ENCODE measurements at places on chromosomes 2 and 18.

- DNase-seq: no peak
Measured at GRCh38 chr18:62328586-62329525, 3.7 kb downstream of the TNFRSF11A start.

- no peak for DNase-seq
Measured at GRCh38 chr2:158773121-158773520, 22.0 kb upstream of the DAPL1 start.

DNA sequence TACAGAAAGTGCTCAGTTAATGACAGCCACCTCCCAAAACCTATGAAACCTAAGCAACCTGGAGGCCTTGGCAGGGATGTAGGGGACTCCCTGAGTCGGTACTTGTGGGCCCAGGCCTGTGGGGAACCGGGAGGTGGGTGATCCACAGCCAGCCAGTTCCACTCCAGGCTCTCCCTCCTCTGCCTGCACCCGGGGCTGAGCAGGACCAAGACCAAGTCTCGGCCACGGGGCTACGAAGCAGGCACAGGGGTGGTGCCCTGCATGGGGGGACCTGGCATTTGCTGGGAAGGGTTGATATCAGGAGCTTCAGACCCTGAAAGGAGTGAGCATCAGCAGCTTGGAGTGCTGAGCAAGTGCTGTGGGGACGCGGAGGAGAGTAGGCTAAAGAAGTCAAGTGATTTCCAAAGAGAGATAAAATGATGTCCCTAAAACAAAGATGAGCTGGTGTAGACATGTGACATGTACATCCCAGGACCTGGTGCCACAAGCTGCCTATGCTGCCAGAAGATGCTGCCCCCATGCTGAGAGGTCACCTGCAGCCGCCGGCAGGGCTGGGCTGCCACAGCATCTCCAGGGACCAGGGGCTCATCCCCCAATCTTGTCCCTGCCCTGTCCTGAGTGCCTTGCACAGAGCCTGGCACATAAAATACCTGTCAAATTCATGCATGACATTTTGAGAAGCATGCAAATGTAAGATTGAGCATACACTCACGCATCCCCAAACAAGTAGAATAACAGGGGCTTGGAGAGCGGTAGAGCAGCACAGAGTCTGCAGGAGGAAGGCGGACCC is 21.5 kb downstream of the KCNIP3 start:
- no peak for DNase-seq

DNA sequence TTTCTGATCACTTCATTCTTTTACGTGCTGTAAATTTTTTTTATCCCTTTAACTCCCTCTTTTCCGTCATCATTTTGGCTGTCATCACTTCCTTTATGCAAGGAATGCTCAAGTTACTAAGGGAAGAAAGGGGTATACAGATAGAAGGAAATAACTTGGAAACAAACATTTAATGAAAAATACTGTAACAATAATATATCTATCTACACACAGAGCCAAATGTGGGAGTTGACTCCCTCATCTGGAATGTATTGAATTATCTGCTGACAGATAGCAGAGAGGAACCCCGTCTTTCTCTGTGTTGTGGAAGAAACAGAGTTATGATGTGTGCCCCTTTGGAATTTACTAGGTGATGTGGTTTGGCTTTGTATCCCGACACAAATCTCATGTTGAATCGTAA is 182.5 kb upstream of the NXPH2 start:
- no peak for DNase-seq

DNA sequence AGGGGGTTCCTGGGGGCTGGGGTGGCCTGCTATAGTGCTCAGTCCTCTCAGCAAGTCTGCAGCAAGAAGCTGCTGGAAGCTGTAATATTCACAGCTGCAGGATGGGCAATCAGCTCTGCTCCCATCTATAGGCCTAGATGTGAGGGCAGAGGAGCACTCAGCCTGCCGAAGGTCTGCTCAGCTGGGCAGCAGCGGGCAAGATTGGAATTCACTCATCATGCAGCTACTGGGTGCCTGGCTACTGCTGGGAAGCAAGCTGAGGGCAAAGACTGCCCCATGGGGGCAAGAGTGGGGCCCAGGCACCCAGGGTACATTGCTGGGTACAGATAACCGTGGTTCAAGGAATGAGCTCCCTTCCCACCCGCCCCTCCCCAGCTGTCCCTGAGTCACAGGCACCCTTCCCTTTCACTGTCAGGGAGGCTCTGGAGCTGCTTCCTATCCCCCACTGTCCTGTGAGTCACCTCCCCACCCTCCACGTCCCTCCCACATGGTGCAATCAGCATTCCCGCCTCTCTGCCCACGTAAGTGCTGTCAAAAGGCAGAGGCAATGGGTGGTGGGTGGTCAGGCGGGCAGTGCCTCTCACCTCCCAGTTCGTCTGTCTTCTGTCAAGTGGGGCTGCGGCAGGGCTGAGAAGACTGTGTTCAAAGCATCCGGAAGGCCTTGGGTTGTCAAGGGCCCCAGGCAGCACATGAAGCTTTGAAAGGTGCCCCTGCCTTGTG is 169.2 kb downstream of the TRIM43 start:
- DNase-seq: no peak

GRCh38 chr2:8249141-8249540 is 432.7 kb upstream of the ID2 start:
- no peak for DNase-seq

GRCh38 chr18:31102941-31103340 is 720 bp upstream of the DSC2 start:
- DNase-seq: no peak

DNA sequence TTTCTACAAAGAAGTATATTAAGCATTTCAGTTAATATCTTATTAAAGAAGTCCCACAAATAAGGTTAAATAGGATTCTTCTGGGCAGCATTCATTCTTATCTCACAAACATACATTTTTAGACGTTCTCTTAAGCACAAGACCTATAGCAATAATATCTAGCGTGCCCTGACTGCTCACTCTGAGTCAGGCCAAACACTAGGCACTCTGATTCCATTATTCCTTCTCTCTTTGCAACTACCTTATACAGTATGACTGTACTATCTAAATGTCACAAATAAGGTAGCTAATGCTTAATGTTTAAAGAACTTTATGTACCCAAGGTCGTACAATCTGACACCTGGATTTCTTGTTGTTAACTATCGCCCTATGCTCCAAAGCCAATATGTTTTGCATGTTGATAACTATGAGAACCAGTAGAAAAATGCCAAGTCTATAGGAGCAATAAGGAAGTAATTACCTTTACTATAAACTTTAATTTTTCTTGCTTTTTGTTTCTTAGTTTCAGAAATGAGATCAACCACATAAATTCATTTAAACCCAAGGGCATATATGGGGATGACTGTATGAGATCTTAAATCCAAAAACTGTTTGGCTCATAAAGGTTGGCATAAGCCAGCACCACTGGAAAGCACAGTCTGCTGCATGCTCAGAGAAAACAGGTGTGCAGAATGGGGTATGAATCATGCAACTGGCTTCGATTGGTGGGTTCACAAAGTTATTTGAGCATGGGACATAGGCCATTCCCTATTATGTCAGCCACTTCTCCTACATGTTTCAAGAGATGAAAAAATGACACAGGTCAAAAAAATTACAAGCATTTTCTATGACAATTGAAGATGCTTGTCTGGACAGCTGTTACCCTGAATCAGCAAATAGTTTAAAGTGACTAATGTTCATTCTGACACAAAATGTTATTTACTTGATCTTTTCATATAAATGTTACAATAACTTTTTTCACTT is 352.0 kb downstream of the IRS1 start:
- no peak for DNase-seq

DNA sequence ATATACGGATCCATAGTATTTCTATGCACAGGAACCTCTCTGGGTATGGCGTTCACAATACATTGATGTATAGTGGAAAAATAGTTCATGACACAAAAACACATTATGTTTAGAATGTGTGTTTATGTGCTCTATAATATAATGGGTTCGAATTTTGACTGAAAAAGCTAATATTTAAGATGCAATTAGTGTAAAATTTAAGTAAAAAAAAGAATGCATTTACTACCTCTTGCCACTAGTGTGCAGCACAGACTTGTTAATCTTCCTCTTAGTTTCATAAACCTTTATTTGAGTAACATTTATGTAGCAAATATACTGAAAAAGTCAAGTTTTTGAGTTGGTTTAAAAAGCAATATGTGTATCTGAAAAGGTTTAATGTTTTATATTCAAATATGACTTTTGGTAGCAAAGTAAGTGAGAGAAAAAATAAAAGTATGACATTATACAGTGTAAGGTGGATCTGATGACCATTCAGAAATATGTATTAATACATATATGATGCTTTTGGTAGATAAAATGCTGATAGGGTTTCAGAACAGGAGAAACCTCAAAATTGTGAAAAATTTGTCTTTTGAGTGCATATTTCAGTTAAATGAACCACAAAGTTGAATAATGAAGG is 49.4 kb downstream of the CCDC102B start:
- DNase-seq: no peak

DNA sequence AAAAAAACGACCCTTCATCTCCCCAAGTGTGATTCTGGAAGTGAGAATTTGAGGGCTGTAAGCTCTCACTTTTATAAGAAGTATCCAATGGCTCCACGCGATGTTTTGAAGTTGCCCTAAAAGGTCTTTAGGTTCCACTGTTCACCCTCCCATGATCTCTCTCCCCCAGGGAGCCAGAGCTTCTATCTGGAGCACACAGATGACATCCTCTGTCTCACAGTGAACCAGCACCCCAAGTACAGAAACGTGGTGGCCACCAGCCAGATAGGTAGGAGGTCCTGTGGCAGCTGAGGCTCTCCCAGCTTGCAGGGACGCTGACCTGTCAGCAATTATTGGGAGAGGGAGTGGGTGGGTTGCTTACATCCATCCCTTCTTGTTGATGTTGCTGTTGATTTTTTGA is 97.8 kb downstream of the RTN4 start:
- DNase-seq: no peak

DNA sequence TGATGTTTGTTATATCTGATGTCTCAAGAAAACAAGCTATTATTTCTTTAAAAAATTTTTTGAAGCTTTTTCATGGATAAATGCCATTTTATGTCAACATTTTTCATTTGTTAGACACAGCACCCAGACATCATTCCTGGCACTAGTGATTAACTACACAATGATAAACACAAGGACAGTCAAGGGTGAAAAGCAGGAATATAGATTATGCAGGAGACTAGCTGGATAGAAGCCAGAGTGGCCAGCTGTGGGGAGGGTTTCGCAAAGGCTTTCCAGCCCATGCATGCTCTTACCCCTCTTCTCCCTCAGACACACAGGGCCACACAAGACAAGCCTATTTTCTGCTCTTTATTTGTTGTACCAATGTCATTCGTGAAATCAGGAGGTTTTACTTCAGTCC is 127.1 kb upstream of the TTC39C start:
- no peak for DNase-seq

DNA sequence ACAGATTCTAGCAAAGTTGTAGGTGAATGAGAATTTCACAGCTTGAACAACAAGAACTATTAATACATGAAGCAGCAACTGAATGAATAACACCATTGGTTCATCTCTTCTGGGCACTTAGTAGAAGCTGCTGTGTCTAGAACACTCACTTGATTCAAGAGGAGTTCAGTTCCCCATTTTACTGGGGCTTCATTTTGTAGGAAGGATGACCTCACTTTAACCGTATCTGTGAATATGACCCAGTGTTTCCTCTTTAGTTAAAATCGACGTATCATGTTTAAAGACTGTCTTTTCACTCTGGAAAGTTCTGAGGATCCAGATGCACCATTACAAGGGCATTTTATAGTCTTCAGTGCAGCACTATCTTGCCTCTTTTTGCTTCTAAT is 47.8 kb downstream of the LRRTM1 start:
- DNase-seq: no peak

- DNase-seq: no peak
Measured at GRCh38 chr18:10768221-10768620, 242.4 kb downstream of the NAPG start.

DNA sequence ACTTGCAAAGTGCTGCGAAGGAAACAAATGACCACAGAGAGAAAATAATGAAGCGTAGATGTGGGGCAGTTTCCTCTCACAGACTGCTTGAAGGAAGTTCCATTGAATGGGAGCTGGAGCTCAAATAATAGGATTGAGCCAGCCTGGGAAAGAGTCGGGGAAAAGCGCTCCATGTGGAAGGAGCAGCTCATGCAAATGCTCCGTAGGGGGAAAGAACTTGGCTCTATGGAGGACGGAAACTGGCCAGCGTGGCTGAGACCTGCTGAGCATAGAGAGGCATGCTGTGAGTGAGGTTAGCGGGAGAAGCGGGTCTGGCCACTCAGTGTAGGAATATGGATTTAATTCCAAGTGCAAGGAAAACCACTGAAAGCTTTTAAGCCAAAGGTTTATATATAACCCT is 28.6 kb upstream of the VIT start:
- DNase-seq: no peak

DNA sequence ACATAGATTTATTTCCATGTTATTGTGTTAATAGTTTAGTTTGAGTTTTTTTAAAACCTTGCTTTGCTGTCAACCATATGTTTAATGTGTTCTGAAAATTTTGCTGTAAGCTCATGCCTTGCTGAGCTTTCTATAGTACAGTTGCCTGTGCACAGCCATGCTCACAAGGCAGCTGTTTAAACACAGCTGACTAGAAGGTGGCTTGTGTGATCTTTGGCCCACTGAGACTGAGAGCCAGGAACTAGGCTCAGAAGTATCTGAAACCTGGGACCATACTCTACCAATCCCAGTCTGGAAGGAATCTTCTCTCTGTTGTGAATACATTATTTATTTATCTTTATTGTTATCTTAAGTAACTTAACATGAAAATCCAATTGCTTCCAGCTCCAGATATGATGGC is 350.5 kb downstream of the KIAA1328 start:
- no peak for DNase-seq

DNA sequence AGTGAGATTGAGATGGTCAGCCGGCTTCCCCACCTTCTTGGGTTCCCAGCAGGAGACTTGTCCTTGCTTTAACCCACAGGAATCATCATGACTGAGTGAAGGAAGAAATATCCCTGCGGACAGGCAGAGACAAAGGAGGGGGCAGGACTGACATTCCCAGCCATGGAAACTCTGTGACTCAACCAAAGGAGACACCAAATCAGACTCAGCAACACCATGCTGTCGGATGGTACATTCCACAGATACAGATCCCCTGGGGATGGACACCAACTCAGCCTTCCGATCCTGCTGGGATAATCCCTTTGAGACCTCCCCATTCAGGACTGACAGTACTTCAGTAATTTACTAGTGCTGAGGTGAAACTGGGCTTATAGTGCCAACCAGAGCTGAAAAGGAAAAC is 518.3 kb downstream of the XIRP2 start:
- no peak for DNase-seq

- no peak for DNase-seq
Measured at GRCh38 chr2:27627963-27628766, 647 bp downstream of the CCDC121 start.

- DNase-seq: no peak
Measured at GRCh38 chr2:47266939-47267710, 112.0 kb upstream of the STPG4 start.

- no peak for DNase-seq
Measured at GRCh38 chr2:98926601-98927000, 9.4 kb downstream of the CRACDL start.

- DNase-seq: no peak
Measured at GRCh38 chr2:75157435-75157834, 41.9 kb downstream of the TACR1 start.

All from activated CD4-positive, alpha-beta T cell treated with anti-CD3 and anti-CD28 coated beads for 48 hours (primary cell).